Epithelial cell of proximal tubule (primary cell): ENCODE measurements at places on chromosomes 6 and 20. TPM values are rescaled to one million over a fixed set of nuclear protein-coding genes. Genes with fewer than 3 reads are reported as not detected.

Gene TXLNB
- total RNA-seq: not detected in 2 replicates

DNA sequence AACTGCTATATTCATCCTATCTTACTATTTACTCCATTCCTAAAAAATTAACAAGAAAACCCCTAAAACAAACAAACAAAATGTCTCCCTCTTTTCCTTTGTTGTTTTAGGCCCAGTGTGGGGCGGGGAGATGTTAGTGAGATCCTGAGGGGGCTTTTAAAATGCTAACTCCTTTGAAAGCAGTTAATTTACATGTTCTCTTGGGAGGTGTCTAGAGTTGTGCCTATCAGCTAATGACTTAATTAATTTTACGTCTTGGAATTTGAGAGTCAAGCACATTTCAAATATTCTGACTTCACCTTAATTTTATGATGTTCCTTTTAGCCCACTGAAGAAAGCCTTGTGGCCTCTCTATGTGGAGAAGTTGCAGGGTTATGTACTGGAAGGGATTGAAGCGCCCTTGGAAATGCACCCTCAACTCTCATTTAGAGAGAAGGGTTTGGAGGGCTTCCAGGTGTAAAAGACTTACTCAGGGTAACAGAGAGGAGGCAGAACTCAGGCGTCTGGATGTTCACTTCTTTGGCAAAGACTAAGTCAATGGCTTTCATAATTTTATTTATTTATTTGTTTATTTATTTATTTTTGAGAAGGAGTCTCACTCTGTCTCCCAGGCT, 4.9 kb downstream of the SASH1 start:
- no peak for DNase-seq

Gene TRDN
- not detected in 2 replicates for total RNA-seq

DNA sequence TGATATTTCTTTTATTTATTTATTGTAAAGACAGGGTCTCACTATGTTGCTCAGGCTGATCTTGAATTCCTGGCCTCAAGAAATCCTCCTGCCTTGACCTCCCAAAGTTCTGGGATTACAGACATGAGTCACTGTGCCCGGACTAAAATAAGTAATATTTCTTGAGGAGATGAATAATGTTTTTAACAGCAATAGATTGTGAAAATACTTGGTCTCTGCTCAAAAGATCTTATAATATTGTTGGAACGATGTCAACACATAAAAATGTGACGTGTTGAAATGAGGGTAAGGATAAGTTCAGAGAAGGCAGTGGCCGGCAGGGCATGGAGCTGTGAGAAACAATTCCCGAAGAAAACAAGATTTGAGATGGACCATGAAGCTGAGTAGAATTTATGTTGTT, 178.7 kb downstream of the GJA1 start:
- no peak for DNase-seq

DNA sequence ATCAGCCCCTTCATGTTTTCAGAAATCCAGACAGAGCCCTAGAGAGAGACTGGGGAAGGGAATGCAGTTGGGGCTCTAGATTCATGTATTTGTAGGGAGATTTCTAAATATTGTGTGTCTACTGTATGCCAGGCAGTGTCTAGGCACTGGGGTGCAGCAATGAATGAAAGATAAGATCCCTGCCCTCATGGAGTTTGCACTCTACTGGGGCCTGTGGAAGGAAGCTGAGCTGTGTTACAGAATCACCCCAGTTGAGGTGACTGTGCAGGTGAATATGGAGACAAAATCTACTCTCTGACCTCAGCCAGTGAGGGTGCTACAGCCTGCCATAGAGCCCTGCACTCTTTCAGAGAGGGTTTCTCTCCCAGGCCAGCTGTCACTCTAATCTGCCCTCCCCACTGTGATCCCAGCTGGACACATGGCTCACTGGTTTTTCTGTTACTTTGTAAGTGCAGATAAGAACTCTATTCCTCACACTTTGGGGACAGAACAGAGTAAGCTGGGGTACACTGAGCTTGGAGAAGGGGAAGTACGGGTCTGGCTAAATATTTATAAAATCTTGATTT, 69.2 kb upstream of the E2F3 start:
- DNase-seq: no peak

Gene SAMHD1
- total RNA-seq: 21.0 and 22.0 TPM in 2 replicates

DNA sequence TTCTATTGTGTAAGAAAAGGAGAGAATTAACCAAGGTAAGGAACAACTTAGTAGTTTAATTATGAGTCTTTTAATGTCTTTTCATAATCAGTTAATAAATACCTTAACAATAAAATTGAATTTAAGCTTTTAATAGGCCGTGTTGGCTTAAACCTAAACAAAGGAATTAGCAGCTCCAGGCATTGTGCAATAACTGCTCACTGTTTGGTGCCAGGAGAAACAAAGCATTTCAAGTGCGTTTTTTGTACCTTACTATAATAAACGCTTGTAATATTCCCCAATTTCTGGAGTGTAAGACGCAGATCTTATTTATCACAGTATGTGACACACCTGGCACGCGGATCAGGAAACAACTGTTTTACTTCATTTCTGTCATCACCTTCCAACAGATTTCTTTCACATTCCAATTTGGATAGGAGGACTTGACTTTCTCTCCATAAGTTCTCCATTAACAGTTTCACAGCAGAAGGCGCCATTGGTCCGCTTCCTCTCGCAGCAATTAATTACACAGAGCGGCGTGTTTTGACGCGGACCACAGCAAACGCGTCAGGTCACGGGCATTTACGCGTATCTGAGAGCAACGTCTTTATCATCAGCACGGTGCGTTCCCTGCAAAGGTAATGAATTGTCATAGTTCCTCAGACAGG, 335.8 kb upstream of the NT5E start:
- no peak for DNase-seq

DNA sequence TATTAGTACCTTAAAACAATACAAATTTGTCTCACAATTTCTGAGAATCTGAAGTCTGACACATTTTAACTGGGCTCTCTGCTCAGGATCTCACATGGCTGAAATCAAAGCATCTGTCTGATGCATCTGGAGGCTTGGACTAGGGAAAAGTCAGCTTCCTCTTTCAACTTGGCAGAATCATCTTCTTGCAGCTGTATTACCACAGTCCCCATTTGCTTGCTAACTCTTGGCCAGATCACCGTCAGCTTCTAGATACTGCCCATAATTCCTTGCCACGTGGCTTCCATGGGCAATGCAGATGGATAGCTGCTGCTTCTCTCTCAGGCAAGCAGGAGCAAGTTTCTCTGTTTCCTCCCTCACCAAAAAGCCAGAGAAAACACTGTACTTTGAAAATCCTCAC, 1106.4 kb upstream of the CITED2 start:
- no peak for DNase-seq

GRCh38 chr20:49893242-49894072, 21.9 kb downstream of the SPATA2 start:
- DNase-seq: no peak

Gene ZSCAN23
- total RNA-seq: 0.87 and 2.6 TPM in 2 replicates

- DNase-seq: no peak
Measured at GRCh38 chr20:19969507-19970255, 47.5 kb upstream of the NAA20 start.

- no peak for DNase-seq
Measured at GRCh38 chr20:63163171-63163570, 52.8 kb downstream of the YTHDF1 start.

Gene BMP5
- total RNA-seq: 0.07 TPM in 1 of 2 replicates, not detected in the other

- no peak for DNase-seq
Measured at GRCh38 chr20:4802527-4802926, 80.8 kb downstream of the PRND start.

Gene HLA-DQA1
- not detected in 2 replicates for total RNA-seq

Gene CDSN
- not detected in 2 replicates for total RNA-seq

DNA sequence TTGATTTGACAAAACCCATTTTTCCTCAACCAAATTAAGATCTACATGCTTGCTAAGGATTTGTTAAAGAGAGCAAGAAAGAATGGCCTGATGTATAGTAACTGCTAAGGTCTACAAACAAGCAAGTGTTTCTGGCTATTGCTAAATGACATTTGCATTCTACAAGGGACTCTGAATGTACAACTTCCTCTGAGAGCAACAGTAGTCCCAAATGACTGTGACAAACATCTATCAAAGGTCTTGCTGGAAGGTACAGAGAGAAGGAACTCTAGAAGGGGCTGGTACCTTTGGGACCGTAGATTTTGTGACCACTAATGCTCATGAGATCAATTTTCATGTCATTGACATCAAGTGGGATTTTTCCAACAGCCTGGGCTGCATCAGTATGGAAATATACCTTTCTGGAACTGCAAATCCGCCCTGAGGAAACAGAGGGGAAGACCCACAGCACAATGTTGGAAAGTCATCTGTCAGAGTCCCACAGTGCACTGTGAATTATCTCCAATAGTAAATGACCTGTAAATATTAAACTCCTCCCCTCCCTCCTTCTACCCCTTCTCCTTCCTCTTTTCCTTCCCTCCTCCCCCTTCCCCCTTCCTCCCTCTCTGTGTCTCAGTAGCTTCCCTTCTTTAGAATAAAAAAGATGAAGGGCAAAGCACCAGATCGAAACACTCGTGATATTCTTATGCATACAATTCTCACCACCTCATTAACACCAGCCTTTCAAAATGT, 15.9 kb upstream of the CPNE1 start:
- DNase-seq: no peak

GRCh38 chr6:26554447-26554696, 16.2 kb downstream of the HMGN4 start:
- DNase-seq: no peak

- DNase-seq: no peak
Measured at GRCh38 chr6:169232507-169232931, 21.1 kb downstream of the THBS2 start.

DNA sequence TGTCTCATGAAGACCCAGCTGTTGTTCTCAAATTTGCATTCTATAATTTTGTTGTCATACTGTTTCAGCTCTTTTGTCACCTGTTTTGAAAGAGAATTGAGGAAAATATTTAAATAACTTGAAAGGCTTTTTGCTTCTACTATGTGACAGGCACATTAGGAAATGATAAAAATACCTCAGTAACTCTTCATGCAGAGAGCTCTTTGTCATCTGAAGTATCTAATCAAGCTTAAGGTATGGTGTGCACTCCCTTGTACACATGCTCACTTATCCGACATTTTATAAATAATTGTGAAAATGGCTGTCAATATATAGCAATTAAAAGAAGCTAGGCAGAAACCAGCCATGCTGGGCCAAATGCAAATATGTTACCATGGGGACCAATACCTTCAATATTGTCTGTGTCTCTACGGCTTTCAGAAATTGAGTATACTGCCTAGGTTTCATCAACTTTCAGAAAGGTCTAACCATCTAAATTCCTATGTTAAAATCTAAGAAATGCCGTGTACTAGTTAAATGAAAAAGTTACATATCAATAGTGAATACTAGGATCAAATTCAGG, 349.0 kb downstream of the RNGTT start:
- no peak for DNase-seq

- DNase-seq: no peak
Measured at GRCh38 chr20:53941680-53942471, 128.5 kb downstream of the BCAS1 start.

Gene IL17A
- total RNA-seq: not detected in 2 replicates

- no peak for DNase-seq
Measured at GRCh38 chr6:158560836-158561320, 987 bp downstream of the TMEM181 start.

Gene E2F3
- 12.5 and 13.1 TPM in 2 replicates for total RNA-seq

Gene LBP
- total RNA-seq: not detected in 2 replicates

DNA sequence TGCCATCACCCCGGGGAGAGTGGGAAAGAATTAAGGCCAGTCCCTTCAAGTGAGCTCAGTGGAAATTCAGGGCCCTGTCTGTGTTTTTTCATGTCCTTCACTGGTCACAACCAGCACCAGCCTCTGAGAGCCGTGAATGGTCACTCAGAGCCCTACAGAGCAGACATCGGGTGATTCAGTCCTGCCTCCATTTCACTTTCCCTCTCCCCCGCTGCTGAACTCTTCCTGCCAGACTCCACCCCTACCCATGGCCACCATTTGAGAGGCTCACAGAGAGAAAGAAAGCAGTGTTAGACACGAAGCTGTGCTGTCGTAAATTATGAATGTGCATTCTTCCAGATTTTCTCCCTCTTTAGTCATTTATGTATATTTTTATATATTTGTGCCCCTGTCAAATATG, 5.4 kb downstream of the R3HDML start:
- DNase-seq: no peak

DNA sequence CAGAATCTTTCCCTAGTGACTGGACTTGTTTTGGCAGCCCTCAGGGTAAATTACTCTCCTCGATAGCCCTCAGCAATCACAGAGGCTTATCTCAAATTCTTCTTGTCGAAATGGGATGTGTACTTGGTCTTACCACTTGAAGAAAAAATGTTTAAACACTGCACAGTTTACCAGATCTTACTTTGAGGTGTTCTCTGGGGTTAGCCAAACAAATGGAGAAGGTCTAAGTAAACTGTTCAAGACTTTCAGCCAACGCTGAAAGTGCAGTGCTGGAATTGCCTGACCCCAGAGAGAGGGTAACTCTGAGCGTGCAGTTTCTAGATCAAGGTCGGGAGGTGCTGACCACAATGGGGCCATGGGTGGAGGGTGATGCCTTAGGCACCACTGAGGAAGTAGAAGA, 39.2 kb downstream of the MYLIP start:
- no peak for DNase-seq

- DNase-seq: no peak
Measured at GRCh38 chr6:10310330-10310653, 104.6 kb downstream of the TFAP2A start.

- no peak for DNase-seq
Measured at GRCh38 chr20:48733296-48733790, 94.5 kb downstream of the PREX1 start.

Gene CSE1L
- 136 and 205 TPM in 2 replicates for total RNA-seq

DNA sequence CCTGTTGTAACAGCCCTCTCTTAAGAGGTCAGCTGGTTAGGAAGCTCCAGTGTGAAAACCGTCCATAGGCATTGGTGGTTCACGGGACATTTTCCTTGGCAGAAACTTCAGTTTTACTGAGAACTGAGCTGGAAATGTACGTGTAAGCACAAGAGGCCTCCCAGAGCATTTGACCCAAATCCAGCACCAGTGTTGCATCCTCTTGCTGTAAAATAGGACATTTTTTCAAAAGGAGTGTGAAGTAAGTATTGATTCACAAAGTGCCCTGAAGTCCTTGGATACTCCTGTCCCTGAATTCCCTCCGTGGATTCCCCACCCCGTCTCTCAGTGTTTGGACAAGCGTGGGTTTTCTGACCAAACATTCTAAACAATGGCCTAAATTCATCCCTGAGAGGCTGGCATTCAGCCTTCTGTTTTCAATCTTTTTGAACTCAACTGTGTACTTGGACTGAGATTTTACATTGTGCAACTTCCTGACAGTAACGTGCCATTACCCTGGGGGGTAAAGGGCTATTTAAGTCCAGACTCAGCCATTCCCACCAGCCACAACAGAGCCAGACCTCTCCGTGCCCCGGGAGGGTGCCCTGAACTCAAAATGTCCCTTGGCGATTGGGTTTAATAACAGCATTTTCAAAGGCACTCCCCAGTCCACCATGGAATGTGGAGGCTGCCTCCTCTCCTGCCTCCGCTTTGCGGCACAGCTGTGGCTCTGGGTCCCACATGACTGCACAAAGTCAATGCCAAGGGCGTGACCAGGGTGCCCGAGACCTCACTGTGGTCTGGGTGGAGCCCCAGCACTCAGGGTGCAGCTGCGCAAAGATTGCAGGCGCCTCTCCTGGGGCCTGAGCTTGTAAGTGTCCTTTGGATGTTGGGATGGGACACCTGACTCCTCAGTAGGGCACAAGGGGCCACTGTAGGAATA, 92.7 kb upstream of the AFDN start:
- no peak for DNase-seq
